PC-3 (cell line): ENCODE measurements at places on chromosomes 6 and 20. TPM values are rescaled to one million over a fixed set of nuclear protein-coding genes. Genes with fewer than 3 reads are reported as not detected.

DNA sequence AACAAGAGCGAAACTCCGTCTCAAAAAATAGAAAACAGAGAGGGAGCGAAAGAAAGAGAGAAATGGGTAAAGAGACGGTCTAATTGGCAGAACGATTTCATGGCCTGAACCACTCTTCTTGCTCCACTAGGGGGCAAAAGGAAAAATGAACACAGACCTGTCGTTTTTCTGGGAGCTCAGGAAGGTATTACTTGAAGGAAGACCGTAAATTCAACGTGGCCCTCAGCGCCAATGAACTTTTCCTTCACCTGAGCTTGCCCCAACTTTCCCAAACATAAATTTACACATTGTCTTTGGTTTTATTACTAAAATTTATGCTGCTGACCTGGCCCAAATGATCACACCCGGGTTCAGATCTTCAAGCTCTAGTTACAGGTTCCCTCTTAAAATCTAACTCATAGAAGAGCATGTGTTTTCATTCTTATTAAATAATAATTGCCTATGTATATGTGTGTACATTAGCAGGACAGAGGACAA lies 67.3 kb downstream of the ATP9A start:
- no peaks in the 10 kb centered on the region for H3K27me3 ChIP-seq
- H3K4me1 ChIP-seq = peaks cover 33% of the 10 kb centered on the region
- peak overlapping the region; percentile 14 for H3K27ac ChIP-seq
- H3K4me3 ChIP-seq = no peak overlapping the region
- no peaks in the 10 kb centered on the region for H3K36me3 ChIP-seq

GRCh38 chr6:53290537-53291510 lies 57.9 kb downstream of the ELOVL5 start:
- DNase-seq = no peak
- no peak overlapping the region for H3K27ac ChIP-seq
- H3K27me3 ChIP-seq = no peaks in the 10 kb centered on the region
- H3K36me3 ChIP-seq = peaks cover 13% of the 10 kb centered on the region; the same call in 1 of the 2 replicates

GRCh38 chr6:82924799-82925535 lies 140.7 kb downstream of the UBE3D start:
- H3K36me3 ChIP-seq = no peaks in the 10 kb centered on the region
- no peaks in the 10 kb centered on the region for H3K27me3 ChIP-seq
- H3K4me3 ChIP-seq = no peak overlapping the region
- DNase-seq = no peak
- H3K27ac ChIP-seq = no peak overlapping the region

TLDC2 gene
- total RNA-seq = not detected in 2 replicates

GRCh38 chr6:4664117-4664626 lies 112.0 kb upstream of the CDYL start:
- no peak for DNase-seq
- H3K27ac ChIP-seq = no peak overlapping the region
- H3K36me3 ChIP-seq = no peaks in the 10 kb centered on the region
- H3K4me1 ChIP-seq = no peaks in the 10 kb centered on the region
- H3K4me3 ChIP-seq = no peak overlapping the region

DNA sequence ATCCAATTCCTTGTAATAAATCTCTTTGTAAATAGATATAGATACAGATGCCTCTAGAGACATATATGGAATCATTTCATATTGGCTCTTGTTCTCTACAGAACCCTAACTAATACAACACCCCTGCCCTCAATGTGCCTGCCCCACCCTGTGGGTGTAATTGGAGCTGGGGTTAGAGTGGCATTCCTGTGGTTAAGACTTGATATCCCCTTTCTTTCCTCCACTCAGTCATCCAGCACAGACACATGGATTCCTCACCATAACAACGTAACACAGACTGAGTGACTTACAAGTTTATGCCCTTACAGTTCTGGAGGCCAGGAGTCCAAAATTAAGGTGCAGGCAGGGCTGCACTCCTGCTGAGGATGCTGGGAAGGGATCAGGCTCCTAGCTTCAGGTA lies 42.8 kb downstream of the C6orf118 start:
- H3K27me3 ChIP-seq = no peaks in the 10 kb centered on the region
- no peak for DNase-seq
- H3K4me3 ChIP-seq = no peak overlapping the region
- no peaks in the 10 kb centered on the region for H3K36me3 ChIP-seq
- no peak overlapping the region for H3K27ac ChIP-seq
- H3K4me1 ChIP-seq = no peaks in the 10 kb centered on the region

- peak overlapping the region; percentile 46 for H3K27ac ChIP-seq
Observed at GRCh38 chr6:157813191-157813590, 9.9 kb upstream of the SNX9 start.

DNA sequence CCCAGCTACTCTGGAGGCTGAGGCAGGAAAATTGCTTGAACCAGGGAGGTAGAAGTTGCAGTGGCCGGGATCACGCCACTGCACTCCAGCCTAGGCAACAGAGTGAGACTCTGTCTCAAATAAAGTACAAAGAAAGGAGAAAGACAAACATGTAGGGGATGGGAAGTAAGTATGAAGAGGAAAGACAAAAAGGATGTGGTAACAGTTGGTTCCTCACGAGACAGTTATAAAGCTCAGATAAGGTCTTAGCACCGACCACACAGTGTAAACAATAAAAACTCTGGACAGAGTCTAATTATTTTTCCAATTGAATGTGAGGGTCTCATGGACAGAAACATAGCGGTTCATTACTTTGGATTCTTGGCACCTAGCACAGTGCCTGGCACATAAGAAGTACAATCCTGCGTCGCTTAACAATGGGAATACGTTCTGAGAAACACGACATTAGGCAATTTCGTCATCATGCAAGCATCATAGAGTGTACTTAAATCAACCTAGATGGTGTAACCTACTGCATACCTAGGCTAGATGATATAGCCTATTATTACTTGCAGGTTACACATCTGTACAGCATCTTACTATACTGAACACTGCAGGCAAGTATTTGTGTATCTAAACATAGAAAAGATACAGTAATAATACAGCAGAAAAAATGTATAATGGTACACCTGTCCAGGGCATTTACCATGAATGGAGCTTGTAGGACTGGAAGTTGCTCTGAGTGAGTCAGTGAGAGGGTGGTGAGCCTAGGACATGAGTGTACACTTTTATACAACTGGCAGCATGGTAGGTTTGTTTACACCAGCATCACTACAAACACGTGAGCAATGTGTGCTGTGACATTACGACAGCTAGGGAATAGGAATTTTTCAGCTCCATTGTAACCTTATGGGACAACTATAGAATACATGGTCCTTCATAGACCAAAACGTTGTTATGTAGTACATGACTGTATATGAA lies 38.2 kb downstream of the MBOAT1 start:
- no peak overlapping the region for H3K4me3 ChIP-seq
- no peaks in the 10 kb centered on the region for H3K36me3 ChIP-seq
- no peaks in the 10 kb centered on the region for H3K27me3 ChIP-seq

DNA sequence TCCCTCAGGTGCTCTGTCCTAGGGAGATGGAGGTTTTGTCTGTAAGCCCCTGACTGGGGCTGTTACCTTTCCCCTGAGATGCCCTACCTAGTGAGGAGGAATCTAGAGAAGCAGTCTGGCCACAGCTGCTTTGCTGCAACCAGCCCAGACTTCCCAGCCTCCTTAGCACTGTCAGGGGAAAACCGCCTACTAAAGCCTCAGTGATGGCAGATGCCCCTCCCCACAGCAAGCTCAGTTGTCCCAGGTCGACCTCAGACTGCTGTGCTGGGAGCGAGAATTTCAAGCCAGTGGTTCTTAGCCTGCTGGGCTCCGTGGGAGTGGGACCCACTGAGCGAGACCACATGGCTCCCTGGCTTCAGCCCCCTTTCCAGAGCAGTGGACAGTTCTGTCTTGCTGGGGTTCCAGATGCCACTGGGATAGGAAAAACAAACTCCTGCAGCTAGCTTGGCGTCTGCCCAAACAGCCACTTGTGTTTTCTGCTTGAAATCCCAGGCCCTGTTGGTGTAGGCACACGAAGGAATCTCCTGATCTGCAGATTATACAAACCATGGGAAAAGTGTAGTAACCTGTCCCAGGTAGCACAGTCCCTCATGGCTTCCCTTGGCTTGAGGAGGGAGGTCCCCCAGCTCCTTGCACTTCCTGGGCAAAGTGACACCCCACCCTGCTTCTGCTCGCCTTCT lies 146.4 kb upstream of the PROKR2 start:
- H3K36me3 ChIP-seq = no peaks in the 10 kb centered on the region
- no peak for DNase-seq
- H3K27me3 ChIP-seq = peaks cover 70% of the 10 kb centered on the region

TSPO2 gene
- not detected in 2 replicates for total RNA-seq

DNA sequence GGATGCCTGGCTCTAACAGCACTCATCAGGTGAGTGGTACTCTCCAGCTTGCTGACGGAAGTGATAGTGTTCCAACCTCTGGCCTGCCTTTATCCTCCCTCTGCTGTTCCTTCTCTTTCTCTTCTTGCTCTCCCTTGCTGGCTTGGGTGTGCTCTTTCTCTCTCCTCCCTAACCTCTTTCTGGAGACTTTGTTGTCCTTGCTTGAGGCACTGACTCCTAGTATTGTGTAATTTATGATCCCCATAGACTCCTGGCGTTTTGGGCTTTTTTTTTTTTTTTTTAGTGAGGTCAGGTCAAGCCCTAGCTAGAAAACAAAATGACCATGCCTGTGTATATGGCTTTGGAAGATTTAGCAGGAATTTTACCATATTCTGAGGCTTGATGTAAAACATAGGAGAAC lies 84.7 kb upstream of the MRAP2 start:
- H3K4me1 ChIP-seq = no peaks in the 10 kb centered on the region
- no peak overlapping the region for H3K27ac ChIP-seq
- H3K27me3 ChIP-seq = no peaks in the 10 kb centered on the region
- H3K4me3 ChIP-seq = no peak overlapping the region

CRIP3 gene
- 0.29 TPM in 2 replicates for total RNA-seq

DNA sequence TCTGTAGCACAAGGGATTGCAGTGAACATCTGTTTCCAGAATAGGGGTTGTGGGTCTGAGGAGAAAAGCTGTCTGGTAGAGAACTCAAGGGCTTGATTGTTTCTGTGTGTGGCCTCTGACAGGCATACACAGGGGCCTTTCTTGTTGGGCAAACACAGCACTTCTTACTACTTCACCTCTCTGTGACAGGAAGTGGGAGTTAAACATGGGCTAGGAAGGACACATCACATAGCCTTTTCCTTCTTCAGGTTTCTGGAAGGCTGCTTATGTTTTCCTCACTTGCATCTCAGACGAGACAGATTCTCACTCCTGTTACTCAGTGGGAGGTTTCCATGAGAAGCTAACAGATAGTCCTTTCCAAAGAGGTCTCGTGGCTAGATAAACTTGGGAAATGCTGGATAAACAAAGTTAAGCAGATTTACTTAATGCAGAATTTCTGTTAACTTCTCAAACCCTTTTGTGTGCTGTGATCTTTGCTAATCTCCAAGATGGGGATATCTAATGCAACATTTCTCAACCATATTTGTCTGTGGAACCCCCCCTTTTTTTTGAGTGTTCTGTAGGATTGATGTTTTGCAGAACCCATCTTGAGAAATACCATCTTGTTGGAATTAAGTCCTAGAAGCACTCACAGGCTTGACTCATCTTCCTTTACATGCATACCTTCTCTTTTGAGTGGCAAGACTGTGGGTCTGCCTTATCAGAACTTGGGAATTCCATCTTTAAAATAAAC lies 41.9 kb upstream of the RNF8 start:
- no peak for DNase-seq
- H3K4me1 ChIP-seq = peaks cover 4% of the 10 kb centered on the region; the same call in 1 of the 2 replicates
- H3K4me3 ChIP-seq = no peak overlapping the region
- H3K36me3 ChIP-seq = peaks cover 16% of the 10 kb centered on the region; the same call in 1 of the 2 replicates
- H3K27ac ChIP-seq = no peak overlapping the region

- H3K4me3 ChIP-seq = no peak overlapping the region
- no peaks in the 10 kb centered on the region for H3K36me3 ChIP-seq
- H3K27ac ChIP-seq = no peak overlapping the region
- H3K27me3 ChIP-seq = no peaks in the 10 kb centered on the region
Observed at GRCh38 chr20:42429761-42430458, 759.8 kb downstream of the PTPRT start.

- H3K27ac ChIP-seq = no peak overlapping the region
- no peaks in the 10 kb centered on the region for H3K27me3 ChIP-seq
Observed at GRCh38 chr20:10994991-10995700, 321.3 kb upstream of the JAG1 start.

GRCh38 chr6:55979526-55979925 lies 104.1 kb upstream of the BMP5 start:
- H3K4me1 ChIP-seq = no peaks in the 10 kb centered on the region
- no peak overlapping the region for H3K4me3 ChIP-seq
- H3K27me3 ChIP-seq = no peaks in the 10 kb centered on the region
- H3K27ac ChIP-seq = no peak overlapping the region
- H3K36me3 ChIP-seq = no peaks in the 10 kb centered on the region
- DNase-seq = no peak

DNA sequence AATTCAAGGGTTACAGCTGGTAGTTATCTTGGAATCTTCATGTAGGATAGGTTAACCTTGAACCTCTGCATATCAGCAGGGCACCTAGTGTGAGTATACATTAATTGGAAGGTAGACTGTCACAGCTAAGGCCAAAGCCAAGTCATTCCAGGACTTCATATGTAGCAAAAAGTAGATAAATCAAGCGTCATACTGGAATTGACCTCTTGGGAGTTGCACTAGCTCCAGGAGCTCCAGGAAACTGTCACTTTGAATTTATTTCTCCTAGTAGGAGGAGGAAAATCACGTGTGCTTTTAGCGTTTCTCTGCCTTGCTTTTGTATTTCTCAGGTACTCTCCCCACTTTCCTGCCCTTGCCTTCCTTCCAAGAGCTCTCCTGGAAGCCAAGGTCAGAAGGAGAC lies 30.3 kb downstream of the RIPOR2 start:
- DNase-seq = no peak
- peaks cover 48% of the 10 kb centered on the region for H3K4me1 ChIP-seq
- H3K27ac ChIP-seq = no peak overlapping the region
- no peaks in the 10 kb centered on the region for H3K36me3 ChIP-seq
- no peak overlapping the region for H3K4me3 ChIP-seq

GRCh38 chr6:223763-224162 lies 68.5 kb upstream of the DUSP22 start:
- peak; percentile 73 for DNase-seq
- H3K27me3 ChIP-seq = no peaks in the 10 kb centered on the region
- H3K27ac ChIP-seq = peak overlapping the region; percentile 97
- H3K4me1 ChIP-seq = peaks cover 64% of the 10 kb centered on the region

SPATS1 gene
- not detected in 2 replicates for total RNA-seq

GCNT2 gene
- total RNA-seq = 15.5 and 18.3 TPM in 2 replicates

MEI4 gene
- not detected in 2 replicates for total RNA-seq

BPIFA1 gene
- total RNA-seq = not detected in 2 replicates

RNF182 gene
- total RNA-seq = 20.2 and 24.7 TPM in 2 replicates

ITPR3 gene
- 41.8 and 50.6 TPM in 2 replicates for total RNA-seq

GRCh38 chr20:33192912-33193501 lies 24.1 kb upstream of the BPIFA3 start:
- no peaks in the 10 kb centered on the region for H3K4me1 ChIP-seq
- H3K27me3 ChIP-seq = peaks cover 52% of the 10 kb centered on the region
- H3K36me3 ChIP-seq = no peaks in the 10 kb centered on the region
- no peak overlapping the region for H3K4me3 ChIP-seq
- DNase-seq = no peak
